Activated naive CD8-positive, alpha-beta T cell treated with anti-CD3 and anti-CD28 coated beads for 36 hours (primary cell): ENCODE measurements at places on chromosomes 12 and 14.

DNA sequence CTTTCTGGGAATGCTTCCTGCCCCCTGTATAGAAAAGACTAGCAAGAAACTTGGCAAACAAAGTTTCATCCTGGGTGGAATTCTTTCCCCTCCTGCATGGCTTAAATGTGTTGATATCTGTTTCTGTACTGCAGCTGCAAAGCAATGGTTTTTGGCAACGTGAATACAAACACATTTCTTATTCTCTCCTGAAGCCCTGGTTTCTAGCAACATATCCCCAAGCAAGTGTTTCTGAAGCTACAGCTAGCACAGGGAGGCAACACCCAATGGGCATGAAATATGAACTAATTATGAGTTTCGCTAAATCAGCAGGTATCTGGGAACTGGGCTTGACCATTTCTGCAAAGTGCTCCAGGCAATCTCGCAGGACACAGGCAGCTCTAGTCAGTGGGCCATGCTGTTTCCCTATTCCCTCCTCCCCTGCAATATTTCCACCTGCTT is 392.3 kb upstream of the TMPO start:
- H3K4me1 ChIP-seq: no peaks in the 10 kb centered on the region
- H3K36me3 ChIP-seq: no peaks in the 10 kb centered on the region
- H3K27ac ChIP-seq: no peak overlapping the region
- peaks cover 13% of the 10 kb centered on the region for H3K27me3 ChIP-seq

GRCh38 chr14:50943943-50944646 is at the start of gene PYGL:
Gene PYGL (minus strand): TSS chr14:50944483. CDS start chr14:50944403, 80 bp downstream.
- DNase-seq: peak; percentile 47
- peaks cover 1% of the 10 kb centered on the region for H3K36me3 ChIP-seq
- no peak within 1 kb of the TSS for H3K27ac ChIP-seq
- H3K27me3 ChIP-seq: peaks cover 53% of the 10 kb centered on the region
- H3K4me3 ChIP-seq: peak within 1 kb of the TSS; percentile 65

- H3K36me3 ChIP-seq: peaks cover 3% of the 10 kb centered on the region
- H3K4me3 ChIP-seq: no peak overlapping the region
- no peak overlapping the region for H3K27ac ChIP-seq
- H3K27me3 ChIP-seq: peaks cover 14% of the 10 kb centered on the region
- peaks cover 2% of the 10 kb centered on the region for H3K4me1 ChIP-seq
Observed at GRCh38 chr14:76261371-76261811, 109.7 kb downstream of the GPATCH2L start.

DNA sequence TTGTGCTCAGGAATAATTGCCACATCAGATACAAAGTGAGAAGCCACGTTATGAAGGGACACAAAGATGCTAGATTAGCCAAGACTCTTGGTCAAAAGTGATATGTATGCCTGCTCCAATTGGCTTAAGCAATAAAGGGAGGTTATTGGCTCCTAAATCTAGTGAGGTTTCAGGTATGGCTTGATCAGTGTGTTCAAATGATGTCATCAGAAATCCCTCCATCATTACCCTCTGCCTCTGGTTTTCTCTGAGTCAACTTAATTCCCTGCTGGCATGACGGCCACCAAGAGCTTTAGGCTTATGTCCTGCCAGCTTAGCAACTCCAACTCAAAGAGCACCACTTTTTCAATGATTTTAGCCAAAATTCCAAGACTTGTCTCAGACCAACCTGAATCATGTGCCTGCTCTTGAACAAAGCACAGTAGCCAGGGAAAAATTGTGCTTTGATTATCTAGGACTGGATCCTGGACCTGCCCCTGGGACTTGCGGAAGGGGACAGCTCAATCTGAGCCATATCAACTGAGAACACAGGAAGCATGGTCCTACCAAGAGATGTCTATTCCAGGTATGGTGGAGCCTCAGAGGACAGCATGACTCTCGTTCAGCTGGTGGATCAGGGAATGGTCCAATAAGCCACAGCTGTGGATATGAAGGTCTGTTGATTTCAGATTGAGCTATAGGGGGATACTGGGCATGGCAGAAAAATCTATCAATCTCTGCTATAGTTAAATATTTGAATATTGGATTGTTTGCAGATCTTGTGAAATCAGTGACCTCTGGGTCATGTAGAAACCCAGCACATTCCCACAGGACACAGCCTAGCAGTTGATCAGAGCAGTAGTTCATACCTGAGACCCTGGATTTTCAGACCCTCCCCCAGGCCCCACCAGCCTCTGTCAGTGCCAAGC is 16.1 kb upstream of the P2RX7 start:
- no peak overlapping the region for H3K4me3 ChIP-seq
- no peak for DNase-seq
- no peaks in the 10 kb centered on the region for H3K4me1 ChIP-seq
- no peak overlapping the region for H3K27ac ChIP-seq
- no peaks in the 10 kb centered on the region for H3K27me3 ChIP-seq

DNA sequence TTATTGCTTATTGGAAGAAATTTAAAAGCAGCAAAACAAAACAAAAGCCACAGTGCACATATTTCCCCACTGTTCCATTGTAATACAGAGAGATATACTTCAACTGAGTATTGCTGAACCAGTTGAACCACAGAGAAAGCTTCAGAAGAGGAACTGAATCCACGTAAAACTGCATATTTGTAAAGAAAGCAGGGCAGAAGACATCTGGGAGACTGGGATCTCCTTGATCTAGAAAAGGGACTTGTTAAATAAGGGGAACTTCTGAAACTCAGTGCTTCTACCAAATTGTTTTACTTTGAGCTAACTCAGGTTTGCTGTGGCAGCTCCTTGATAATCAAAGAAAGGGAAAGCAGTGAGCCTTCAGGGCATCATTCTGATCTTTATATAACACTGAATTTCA is 411.1 kb upstream of the MDGA2 start:
- no peak overlapping the region for H3K27ac ChIP-seq
- no peak overlapping the region for H3K4me3 ChIP-seq
- no peaks in the 10 kb centered on the region for H3K36me3 ChIP-seq
- no peak for DNase-seq
- H3K4me1 ChIP-seq: no peaks in the 10 kb centered on the region

GRCh38 chr12:98456576-98457573 is 58.5 kb upstream of the TMPO start:
- DNase-seq: peak; percentile 53
- H3K27me3 ChIP-seq: peaks cover 30% of the 10 kb centered on the region
- H3K4me3 ChIP-seq: peak overlapping the region; percentile 35

GRCh38 chr14:96734076-96734622 is 63.0 kb upstream of the VRK1 start:
- peaks cover 4% of the 10 kb centered on the region for H3K4me1 ChIP-seq
- H3K27me3 ChIP-seq: peaks cover 41% of the 10 kb centered on the region
- no peak overlapping the region for H3K27ac ChIP-seq
- DNase-seq: no peak

GRCh38 chr14:70416338-70416724 is 559 bp downstream of the SYNJ2BP start:
- peak overlapping the region; percentile 88 for H3K4me3 ChIP-seq
- H3K27me3 ChIP-seq: peaks cover 4% of the 10 kb centered on the region
- peaks cover 30% of the 10 kb centered on the region for H3K4me1 ChIP-seq
- DNase-seq: no peak

- H3K4me3 ChIP-seq: no peak overlapping the region
- H3K4me1 ChIP-seq: peaks cover 17% of the 10 kb centered on the region
- peaks cover 23% of the 10 kb centered on the region for H3K27me3 ChIP-seq
- no peak for DNase-seq
Observed at GRCh38 chr14:58733451-58734208, 95.9 kb downstream of the DACT1 start.

DNA sequence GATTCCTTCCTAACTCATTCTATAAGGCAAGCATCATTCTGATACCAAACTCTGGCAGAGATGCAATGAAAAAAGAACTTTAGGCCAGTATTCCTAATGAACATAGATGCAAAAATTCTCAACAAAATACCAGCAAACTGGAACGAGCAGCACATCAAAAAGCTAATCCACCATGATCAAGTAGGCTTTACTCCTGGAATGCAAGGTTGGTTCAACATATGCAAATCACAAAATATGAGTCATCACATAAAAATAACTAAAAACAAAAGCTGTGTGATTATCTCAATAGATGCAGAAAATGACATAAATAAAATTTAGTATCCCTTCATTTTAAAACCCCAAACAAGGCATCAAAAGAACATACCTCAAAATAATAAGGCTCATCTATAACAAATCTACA is 98.9 kb downstream of the ACSS3 start:
- H3K4me1 ChIP-seq: no peaks in the 10 kb centered on the region
- no peak overlapping the region for H3K27ac ChIP-seq
- H3K4me3 ChIP-seq: no peak overlapping the region
- no peaks in the 10 kb centered on the region for H3K36me3 ChIP-seq
- DNase-seq: no peak

DNA sequence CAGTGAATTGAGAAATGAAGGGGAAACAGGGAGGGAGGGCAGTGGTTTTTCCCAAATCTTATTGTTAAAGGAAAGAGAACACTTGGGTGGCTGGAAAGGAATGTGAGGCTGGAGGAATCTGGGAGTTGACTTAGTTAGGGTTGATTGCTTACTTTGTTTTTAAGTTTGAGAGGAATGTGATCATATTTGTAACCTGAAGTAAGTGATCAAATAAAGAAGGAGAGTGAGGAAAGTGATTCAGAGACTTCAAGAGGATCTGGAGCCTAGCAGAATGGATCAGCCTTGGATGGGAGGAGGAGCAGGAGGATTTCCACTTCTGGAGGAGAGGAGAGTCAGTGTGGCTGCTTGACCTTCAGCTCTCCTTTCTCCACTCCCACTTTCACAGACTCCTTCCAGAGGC is 6.0 kb upstream of the LRP6 start:
- no peak overlapping the region for H3K27ac ChIP-seq
- no peak overlapping the region for H3K4me3 ChIP-seq
- H3K4me1 ChIP-seq: no peaks in the 10 kb centered on the region
- peaks cover 1% of the 10 kb centered on the region for H3K36me3 ChIP-seq
- no peak for DNase-seq

DNA sequence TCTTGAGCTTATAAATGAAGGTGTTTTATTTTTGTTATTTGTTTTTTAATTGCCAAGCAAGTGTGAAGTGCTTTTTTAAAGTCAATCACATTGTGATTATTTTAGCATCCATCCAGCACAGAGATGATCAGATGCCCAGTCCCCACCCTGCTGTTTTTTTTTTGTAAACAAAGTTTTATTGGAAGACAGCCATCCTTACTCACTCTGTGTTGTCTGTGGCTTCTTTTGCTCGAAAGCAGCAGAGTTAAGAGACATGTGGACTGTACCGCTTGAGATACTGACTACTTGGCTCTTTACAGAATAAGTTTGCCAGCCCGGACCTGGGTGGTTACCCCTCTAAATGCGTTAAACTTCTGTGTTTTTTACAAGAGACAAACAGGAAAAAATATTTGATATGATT is 30.9 kb upstream of the AMN start:
- H3K27me3 ChIP-seq: no peaks in the 10 kb centered on the region
- H3K4me3 ChIP-seq: no peak overlapping the region
- H3K4me1 ChIP-seq: no peaks in the 10 kb centered on the region
- H3K36me3 ChIP-seq: peaks cover 18% of the 10 kb centered on the region
- H3K27ac ChIP-seq: no peak overlapping the region

GRCh38 chr14:83425706-83426105 is 1892.1 kb upstream of the SEL1L start:
- no peaks in the 10 kb centered on the region for H3K36me3 ChIP-seq
- no peak for DNase-seq
- no peak overlapping the region for H3K4me3 ChIP-seq
- H3K4me1 ChIP-seq: no peaks in the 10 kb centered on the region
- no peaks in the 10 kb centered on the region for H3K27me3 ChIP-seq
- H3K27ac ChIP-seq: no peak overlapping the region

- no peaks in the 10 kb centered on the region for H3K36me3 ChIP-seq
- H3K27ac ChIP-seq: no peak overlapping the region
- peaks cover 6% of the 10 kb centered on the region for H3K27me3 ChIP-seq
- H3K4me3 ChIP-seq: no peak overlapping the region
- DNase-seq: no peak
- no peaks in the 10 kb centered on the region for H3K4me1 ChIP-seq
Observed at GRCh38 chr14:54003064-54003463, 46.4 kb upstream of the BMP4 start.

DNA sequence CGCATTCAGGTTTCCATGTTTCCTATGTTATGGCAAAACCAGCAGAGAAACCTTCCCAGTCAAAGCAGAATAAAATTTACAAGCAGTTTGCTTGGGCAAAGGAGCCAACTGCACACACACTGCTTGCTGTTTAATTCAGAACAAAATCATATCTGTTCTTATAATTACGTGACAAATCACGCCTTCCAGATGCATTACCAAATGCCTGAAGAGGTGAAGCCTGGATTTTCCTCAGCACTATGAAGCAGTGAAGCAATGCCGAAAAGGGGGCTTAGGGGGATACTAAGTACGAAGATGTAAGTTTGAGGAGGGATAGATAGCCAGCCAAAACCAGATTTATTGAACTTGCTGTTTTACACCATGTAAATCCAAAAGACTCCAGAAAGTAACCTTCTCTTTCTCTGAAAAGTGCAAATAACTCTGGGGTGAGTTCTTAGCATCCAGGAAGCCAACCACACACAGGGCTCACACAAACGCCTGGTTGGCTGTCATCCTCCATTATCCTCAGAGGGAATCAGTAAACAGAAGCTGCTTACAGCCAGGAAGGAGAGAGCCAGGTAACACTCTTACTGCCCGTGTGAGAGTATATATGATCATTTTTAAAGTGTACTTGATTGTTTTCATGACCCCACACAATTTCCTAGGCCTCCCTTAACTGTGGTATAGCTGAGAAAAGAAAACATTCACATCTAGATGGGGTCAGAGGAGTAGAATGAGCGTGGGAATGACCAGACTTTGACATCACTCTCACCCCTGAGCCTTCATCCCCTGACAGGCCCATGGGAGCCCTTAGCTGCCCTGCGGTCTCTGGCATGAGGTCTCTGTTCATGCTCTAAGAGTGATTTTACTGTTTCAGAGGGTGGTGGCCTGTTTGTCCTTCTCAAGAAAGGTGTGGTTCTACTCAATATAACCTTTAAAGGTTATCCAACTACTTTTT is 442.5 kb downstream of the EGLN3 start:
- H3K27me3 ChIP-seq: no peaks in the 10 kb centered on the region
- no peaks in the 10 kb centered on the region for H3K36me3 ChIP-seq
- H3K4me3 ChIP-seq: no peak overlapping the region
- no peak for DNase-seq
- H3K27ac ChIP-seq: no peak overlapping the region
- H3K4me1 ChIP-seq: no peaks in the 10 kb centered on the region

GRCh38 chr12:75996861-75997447 is 34.6 kb downstream of the PHLDA1 start:
- H3K36me3 ChIP-seq: no peaks in the 10 kb centered on the region
- peaks cover 30% of the 10 kb centered on the region for H3K4me1 ChIP-seq
- DNase-seq: no peak
- H3K4me3 ChIP-seq: no peak overlapping the region
